HCT116 (cell line): ENCODE measurements at places on chromosomes 5 and 9.

DNA sequence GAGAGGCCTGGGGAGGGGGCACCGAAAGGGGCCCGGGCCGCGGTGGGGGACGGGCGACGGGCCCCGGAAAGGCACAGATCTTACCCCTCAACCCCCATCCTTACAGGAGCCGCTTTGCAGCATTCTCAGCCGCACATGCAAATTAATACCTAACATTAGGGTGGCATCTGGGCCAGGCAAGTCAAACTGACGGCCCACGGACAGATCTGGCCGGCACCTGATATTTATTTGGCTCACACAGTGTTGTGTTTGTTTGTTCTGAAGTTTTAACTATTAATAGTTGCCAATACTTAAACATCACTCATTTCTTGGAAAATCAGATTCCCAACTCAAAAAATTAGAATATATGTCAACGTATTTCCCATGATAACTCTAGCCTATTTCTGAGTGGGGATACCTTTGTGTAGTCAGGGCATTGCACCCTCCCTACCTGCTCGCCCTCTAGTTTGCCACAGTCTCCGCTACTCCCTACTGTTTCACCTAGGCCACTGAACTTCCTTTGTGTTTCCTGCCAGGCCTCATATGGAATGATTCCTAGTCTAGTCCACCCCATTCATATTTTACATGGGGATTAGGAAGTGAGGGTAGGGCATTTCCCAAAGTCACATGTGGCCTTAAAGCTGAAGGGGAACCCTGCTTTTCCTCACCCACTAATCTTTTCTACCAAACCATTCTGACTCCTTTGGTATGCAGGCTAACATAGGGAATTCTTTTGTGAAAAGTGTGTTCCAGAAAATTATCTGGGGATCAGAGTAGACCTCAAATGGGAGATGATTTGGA, 71.9 kb upstream of the LARP1 start:
- no peak for DNase-seq

DNA sequence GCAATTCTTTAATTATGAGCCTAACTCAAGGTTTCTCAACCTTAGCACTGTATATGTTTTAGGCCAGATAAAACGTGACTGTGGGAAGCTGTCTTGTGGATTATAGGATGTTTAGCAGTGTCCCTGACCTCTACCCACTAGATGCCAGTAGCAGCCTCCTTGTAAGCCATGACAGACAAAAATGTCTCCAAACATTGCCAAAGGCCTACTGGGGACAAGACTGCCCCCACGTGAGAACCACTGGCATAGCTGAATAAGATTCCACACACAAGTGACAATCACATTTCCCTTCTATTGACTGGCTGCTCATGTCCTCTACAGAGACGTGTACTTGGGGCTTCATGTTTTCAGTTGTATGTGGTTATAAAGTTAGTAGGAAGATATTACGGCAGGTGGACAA, 55.4 kb downstream of the GOLM1 start:
- DNase-seq, result peak; percentile 7

- DNase-seq, result no peak
Observed at GRCh38 chr9:4674783-4675182, 4.6 kb upstream of the CDC37L1 start.

DNA sequence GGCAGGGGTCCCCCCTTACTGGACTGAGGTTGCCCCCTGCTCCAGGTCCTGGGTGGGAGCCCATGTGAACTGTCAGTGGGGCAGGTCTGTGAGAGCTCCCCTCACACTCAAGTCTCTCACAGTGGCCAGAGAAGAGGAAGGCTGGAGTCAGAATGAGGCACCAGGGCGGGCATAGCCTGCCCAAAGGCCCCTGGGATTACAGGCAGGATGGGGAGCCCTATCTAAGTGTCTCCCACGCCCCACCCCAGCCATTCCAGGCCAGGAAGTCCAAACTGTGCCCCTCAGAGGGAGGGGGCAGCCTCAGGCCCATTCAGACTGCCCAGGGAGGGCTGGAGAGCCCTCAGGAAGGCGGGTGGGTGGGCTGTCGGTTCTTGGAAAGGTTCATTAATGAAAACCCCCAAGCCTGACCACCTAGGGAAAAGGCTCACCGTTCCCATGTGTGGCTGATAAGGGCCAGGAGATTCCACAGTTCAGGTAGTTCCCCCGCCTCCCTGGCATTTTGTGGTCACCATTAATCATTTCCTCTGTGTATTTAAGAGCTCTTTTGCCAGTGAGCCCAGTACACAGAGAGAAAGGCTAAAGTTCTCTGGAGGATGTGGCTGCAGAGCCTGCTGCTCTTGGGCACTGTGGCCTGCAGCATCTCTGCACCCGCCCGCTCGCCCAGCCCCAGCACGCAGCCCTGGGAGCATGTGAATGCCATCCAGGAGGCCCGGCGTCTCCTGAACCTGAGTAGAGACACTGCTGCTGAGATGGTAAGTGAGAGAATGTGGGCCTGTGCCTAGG, at the start of gene CSF2:
Gene CSF2 (plus strand): TSS at position 559 of the 783 bp plus-strand sequence. CDS start 35 bp downstream, at position 594.
- no peak for DNase-seq

DNA sequence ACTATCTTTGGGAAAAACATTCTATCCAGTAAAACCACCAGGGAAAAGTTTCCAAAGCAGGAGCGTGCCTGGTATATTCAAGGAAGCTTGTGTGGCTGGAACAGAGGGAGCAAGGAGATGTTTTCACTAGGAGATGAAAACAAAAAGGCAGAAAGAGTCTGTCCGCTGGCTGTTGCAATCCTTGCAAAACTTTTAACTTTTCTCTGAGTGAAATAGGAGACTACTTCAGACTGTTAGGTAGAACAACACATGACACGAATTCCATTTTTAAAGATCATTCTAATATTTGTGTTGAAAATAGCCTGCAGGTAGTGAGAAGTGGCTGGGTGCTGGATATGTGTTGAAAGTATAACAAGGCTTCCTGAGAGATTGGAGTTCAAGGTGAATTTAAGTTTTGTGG, 69.5 kb downstream of the PRR16 start:
- no peak for DNase-seq

- DNase-seq, result no peak
Observed at GRCh38 chr9:104984948-104985347, 57.0 kb upstream of the ABCA1 start.

GRCh38 chr9:121604242-121604641, 47.2 kb upstream of the DAB2IP start:
- DNase-seq, result no peak

- no peak for DNase-seq
Observed at GRCh38 chr5:61966997-61967396, 339.0 kb upstream of the KIF2A start.
